ENCODE measurements at places on chromosomes 7 and 10. TPM values are rescaled to one million over a fixed set of nuclear protein-coding genes. Genes with fewer than 3 reads are reported as not detected.

- no peak for DNase-seq
Observed at GRCh38 chr7:45649560-45650346, 75.6 kb downstream of the ADCY1 start.

DNA sequence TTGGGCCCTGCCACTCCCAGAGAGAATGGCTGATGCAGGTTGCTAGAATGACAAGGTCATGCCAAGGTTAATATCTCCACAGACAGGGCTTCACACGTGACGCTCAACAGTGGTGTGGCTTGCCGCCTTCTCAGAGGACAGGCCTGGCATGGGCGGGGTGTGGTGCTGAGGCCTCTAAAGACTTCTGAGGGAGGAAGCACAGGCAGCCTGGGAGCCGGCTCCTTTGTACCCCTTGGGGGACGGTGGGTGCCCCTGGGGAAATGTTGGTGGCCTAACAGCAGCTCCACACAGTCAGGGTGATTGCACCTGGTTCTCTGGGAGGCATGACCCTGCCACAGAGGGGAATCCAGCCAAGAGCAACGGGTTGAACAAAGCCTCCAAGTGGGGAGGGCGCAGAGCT, 115.1 kb downstream of the PKD1L1 start:
- no peak for DNase-seq

- DNase-seq, result no peak
Observed at GRCh38 chr7:17472939-17473338, 174.5 kb downstream of the AHR start.

- DNase-seq, result no peak
Observed at GRCh38 chr10:50576245-50576815, 47.4 kb downstream of the SGMS1 start.

DNA sequence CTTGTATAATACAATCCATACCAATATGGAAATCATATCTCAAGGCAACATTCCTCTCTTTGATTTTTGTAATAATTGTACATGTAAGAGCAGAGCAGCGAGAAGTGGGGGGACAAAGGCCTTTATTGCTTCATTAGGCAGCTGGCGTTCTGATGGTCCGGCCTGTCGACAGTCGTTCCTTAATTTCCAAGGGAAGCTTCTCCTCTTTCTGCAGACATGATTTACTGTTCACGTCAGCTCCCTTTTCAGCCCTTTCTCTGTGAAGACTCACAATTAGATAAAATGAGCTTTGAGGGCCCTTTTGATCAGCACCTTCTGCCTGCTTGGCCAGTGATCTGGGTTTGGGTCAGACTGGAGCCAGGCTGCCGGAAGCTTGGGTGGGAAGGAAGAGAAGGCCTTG, 65.6 kb upstream of the CTBP2 start:
- DNase-seq, result no peak

- no peak for DNase-seq
Observed at GRCh38 chr7:120108376-120108775, 164.6 kb upstream of the KCND2 start.

DNA sequence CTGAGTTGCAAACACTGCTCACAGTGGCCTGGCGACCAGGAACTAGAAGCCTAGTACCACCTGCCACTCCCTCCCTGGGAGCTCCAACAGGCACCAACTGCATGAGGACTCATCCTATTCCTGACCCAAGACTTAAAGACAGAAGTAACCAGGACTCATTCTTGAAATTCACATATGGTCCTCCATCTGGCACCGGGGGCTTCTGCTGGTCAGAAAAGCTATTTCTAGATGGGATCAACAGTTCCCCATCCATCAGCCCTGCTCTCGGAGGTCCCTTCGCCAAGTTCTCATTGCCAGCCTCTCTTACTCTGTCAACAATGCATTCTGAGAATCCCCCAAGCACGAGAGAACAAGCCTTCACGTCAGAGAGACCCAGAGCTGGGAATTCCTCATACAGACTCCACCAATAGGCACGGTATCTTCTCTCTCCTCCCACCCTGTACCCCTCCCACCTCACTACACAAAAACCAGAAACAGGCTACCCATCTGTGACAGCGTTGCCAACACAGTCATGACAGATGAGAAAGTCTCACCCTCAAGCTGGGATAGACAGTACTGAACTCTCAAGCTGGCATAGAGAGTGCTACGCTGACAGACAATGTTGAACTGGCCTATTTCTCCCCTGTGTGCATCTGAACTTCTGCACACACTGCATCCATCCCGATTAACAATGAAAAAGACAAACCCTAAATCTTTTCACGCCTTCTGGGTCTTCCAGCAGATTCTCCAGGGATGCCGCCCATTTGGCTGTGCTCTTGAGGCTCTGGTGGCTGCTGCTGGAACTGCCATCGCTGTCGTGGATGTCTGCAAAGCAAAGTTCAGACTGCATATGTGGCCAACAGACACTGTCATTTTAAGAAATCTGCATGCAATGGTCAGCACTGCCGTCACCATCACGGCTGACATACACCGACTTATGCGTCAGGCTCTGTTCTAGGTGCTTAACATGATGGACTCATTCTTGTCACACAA, 15.6 kb downstream of the RGS10 start:
- DNase-seq, result no peak

DNA sequence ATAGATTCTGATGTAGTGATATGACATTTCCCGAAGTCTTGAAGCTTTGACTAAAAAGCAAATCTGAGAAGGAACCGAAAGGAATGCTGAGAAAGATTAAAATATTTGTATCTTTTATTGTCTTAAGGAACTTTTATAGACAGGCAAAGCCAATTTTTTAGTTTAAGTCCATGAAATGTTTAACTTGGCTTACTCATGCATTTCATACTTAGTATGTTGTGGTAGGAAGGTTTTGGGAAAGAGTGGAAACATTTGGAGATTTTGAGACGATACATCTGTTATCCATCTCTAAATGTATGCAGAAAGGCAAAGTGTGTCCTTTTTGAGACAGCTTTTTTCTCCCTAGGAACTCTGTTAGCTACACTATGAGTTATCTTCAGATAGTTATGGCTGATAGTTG, 10.1 kb downstream of the TBC1D12 start:
- no peak for DNase-seq

DNA sequence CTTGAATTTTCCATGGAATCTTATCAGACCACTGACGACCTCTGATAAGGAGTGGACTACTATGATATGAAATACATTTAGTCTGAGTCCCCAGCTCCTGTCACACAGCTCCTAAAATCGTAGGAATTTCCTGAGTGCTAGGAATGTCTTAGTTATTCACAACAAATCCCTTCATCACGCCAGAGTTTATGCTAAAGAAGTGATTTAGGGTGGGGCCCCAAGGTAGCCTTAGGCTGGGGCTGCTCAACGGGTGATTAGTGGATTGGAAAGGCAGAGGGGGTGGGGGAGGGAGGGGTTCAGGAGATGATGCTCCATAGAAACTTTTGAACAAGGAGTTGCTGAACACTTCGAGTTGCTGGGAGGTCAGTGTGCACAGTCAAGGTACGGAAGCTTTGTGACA, 7.0 kb upstream of the TET1 start:
- no peak for DNase-seq

- no peak for DNase-seq
Observed at GRCh38 chr7:101240226-101241014, 2.8 kb upstream of the CLDN15 start.

- no peak for DNase-seq
Observed at GRCh38 chr10:110010486-110011378, 2.9 kb downstream of the ADD3 start.

GRCh38 chr10:50393784-50394467, 142.6 kb upstream of the ASAH2 start:
- DNase-seq, result no peak

DNA sequence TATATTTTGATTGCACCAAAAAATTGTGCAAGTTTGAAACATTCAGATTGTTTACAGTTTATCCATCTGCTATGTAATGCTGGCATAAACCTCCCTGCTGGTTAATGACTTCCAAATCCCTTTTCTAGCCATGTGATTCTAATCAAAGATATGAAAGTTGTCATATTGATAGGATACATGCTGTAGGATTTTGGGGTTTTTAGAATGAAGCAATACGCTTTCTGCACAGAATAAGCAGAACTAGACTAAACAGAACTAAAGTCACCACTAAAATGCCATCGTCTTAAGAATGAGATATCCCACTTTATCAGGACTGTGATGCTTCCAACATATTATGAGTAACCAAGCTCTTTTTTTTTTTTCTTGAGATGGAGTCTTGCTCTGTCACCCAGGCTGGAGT, 856 bp downstream of the SSMEM1 start:
- no peak for DNase-seq

DNA sequence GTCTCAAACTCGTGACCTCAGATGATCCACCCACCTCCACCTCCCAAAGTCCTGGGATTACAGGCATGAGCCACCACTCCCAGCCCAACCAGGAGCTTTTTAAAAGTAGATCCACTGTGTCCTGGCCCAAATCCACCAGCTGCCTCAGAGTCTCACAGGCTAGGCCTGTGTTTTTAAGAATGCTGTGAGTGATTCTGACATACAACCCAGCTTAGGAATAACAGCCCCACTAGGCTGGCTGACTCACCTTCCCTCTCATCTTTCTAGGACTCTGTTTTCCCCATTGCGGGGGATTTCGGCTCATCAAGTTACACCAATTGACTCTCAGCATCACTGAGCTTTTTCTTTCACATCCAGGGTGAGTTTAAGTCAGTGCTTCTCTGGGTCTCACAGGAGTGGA, 207.6 kb downstream of the SKIDA1 start:
- DNase-seq, result no peak

GRCh38 chr7:139152149-139152548, 42.6 kb upstream of the ZC3HAV1 start:
- DNase-seq, result no peak

- no peak for DNase-seq
Observed at GRCh38 chr7:111138193-111138569, 47.3 kb downstream of the LRRN3 start.

DNA sequence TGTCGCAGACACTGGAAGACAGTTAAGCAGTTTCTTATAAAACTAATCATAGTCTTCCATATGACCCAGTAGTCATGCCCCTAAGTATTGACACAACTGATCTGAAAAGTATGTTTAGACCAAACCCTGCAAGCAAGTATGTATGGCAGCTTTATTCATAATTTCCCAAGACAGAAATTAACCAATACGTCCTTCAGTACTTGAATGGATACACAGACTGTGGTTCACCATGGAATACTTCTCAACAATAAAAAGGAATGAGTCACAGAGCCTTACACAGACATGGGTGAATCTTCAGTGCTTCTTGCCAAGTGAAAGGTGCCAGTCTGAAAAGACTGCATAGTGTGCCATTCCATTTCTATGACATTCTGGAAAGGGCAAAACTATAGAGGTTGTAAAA, 50.2 kb upstream of the AKR1E2 start:
- DNase-seq, result no peak

GRCh38 chr7:36708767-36709166, 15.5 kb downstream of the AOAH start:
- no peak for DNase-seq

- no peak for DNase-seq
Observed at GRCh38 chr10:34505338-34505737, 309.8 kb downstream of the PARD3 start.

GRCh38 chr7:66837007-66837406, 84.0 kb upstream of the TMEM248 start:
- DNase-seq, result no peak

DNA sequence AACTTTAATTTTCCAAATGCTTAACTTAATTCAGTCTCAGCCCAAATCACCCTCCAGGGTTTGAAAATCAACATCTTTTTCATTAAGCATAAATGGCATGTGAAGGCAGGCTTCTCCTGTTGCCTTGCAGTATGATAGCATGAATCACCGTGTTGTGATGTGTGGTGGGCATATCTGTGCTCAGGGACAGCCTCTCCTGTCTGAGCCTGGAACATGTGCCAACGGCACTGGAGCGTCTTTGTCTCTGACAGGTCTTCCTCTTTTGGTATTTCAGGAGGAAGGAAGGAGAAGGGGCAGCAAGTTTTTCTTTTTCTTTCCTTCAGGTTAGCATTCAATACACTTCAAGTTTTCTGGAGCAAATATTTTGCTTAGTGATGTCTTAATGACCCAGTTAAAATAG, 57.6 kb downstream of the LRGUK start:
- no peak for DNase-seq

- DNase-seq, result no peak
Observed at GRCh38 chr7:101893341-101894082, 76.1 kb downstream of the CUX1 start.

DNA sequence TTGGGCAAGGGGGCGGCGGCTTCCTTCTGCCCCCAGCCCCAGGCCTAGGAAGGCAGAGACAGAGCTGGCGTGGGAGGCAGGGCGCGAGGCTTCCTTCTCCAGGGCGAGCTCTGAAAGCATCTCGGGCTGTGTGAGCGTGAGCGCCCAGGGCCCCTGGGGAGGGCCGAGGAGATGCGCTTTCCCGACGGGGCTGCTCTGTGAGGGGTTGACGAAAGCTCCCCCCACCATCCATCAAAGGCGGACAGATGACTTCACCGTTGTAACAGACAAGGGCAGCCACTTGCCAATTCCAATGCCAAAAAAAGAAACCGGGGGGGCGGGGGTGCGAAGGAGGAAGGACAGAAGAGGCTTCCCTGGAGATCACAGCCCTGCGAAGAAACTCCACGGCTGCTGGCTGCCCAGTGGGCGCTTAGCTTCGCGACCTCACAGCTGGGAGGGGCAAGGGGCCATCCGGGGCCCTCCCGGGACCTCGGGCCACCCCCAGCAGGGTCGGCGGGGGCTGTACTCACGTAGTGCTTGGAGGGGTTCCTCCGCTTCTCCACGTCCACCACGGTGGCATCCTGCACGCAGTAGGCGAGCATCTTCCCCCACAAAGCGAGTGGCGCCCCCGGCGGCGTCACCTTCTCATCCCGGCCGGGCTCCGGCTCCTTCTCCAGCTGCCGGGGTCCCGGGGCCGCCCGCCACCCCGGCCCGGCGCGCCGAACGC, 537 bp downstream of the SH3PXD2A start:
- DNase-seq, result peak; percentile 45

- peak; percentile 21 for DNase-seq
Observed at GRCh38 chr7:138008588-138009349, 6.9 kb upstream of the CREB3L2 start.

GRCh38 chr7:101874028-101874427, 56.6 kb downstream of the CUX1 start:
- no peak for DNase-seq

GRCh38 chr10:29712108-29712507, 77.3 kb upstream of the SVIL start:
- no peak for DNase-seq

- peak; percentile 1 for DNase-seq
Observed at GRCh38 chr7:27182861-27183681, 2.0 kb downstream of the HOXA11 start.

GRCh38 chr7:27141137-27141922, 2.2 kb downstream of the HOXA5 start:
- DNase-seq, result no peak

- no peak for DNase-seq
Observed at GRCh38 chr10:21519397-21519933, 6.0 kb downstream of the SKIDA1 start.

IQUB gene
- total RNA-seq, result 0.15 TPM

CCL24 gene
- not detected for total RNA-seq

CALY gene
- total RNA-seq, result not detected

OPN4 gene
- total RNA-seq, result not detected

C10orf62 gene
- total RNA-seq, result 0.55 TPM

SVIL gene
- total RNA-seq, result 1,164 TPM

PNLIPRP1 gene
- not detected for total RNA-seq

TRIM8 gene
- total RNA-seq, result 222 TPM

DENND2A gene
- total RNA-seq, result 2.6 TPM

CNNM1 gene
- not detected for total RNA-seq

PARD3 gene
- 66.4 TPM for total RNA-seq

All from gastrocnemius medialis (tissue), 4 donors.